ENCODE measurements at places on chromosomes 3 and 15.

DNA sequence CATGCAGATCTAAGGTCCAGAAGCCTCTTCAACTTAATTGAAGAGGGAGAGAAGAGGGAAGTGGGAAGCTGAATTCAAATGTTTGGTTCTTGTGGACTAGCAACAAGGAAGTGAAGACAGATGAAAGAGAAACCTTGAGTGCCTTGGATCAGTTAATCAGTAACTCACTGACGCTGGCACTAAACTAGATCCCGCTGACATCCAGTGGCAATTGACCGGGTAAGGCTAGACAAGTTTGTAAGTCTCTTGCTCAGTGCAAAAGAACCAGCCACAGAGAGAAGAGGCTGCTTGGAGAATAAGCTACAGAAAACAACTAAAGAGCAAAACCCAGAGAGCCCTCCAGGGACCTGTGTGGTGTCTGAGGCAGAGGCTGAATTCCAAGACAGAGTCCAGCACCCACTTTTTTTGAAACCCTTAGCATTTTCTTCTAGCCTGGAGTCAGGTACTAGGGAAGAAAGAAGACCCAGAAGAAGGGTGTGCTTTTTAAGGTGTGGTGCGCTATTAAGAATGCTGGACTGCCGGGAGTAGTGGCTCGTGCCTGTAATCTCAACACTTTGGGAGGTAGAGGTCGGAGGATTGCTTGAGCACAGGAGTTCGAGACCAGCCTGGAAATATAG, 6.9 kb downstream of the PLCH1 start:
- DNase-seq, result no peak

DNA sequence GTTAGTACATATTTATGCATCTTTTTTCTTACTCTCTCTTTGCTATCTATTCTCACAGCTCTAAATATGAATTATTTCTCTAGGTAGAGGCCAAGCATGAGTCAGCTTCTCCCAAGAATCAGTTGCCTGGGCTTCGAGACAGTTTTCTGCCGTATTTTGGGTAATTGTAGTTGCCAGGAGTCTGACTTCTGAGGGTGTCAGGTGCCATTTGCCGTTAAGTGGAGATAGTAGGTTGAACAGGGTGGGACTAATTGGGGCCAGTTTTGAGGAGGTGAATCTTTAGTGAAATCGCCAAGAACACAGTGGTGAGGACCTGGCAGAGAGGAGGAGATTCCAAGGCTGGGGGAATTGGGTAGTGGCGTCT, 7.8 kb upstream of the NRROS start:
- peak; percentile 27 for DNase-seq

DNA sequence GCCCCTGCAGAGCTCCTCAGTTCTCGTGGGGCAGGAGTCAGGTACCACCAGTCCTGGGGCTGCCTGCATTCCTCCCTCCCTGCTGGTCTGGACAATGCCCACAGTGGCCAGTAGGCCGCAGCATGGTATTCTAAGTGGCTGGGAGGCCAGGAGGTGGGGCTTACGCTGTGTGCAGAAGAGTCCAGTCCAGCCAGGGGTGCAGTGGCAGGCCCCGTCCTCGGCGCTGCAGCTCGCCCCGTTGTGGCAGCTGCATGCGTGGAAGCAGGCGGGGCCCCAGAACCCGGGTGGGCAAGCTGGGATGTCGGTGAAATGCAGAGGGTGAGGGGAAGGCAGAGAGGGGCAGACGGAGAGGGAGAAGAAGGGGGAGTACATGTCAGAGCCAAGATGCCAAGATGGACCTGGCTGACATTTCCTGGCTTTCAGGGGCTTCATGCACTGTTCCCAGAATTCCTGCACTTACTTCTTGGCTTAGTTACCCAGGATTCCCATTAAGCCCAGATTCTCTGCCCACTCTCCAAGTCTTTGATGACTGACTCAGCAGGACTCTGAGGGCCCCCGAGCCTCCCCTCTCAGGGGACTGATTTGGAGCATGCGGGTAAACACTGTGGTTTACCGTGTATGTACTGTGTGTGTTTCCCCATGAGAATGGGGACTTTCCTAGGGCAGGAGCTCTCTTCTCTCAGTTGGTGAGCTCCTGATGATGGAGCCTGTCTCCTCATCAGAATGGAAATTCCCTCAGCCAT, 47.5 kb downstream of the RAB11A start:
- DNase-seq, result peak; percentile 67

GRCh38 chr3:131608296-131608695, 105.5 kb upstream of the MRPL3 start:
- DNase-seq, result no peak

Measured in fibroblast of the aortic adventitia (primary cell).